ENCODE measurements at places on chromosomes 5 and 9. TPM values are rescaled to one million over a fixed set of nuclear protein-coding genes. Genes with fewer than 3 reads are reported as not detected.

SHISAL2B gene
- not detected for polyA plus RNA-seq

ISL1 gene
- polyA plus RNA-seq, result not detected

- DNase-seq, result no peak
Measured at GRCh38 chr9:22039258-22039657, 30.2 kb upstream of the CDKN2B start.

DNA sequence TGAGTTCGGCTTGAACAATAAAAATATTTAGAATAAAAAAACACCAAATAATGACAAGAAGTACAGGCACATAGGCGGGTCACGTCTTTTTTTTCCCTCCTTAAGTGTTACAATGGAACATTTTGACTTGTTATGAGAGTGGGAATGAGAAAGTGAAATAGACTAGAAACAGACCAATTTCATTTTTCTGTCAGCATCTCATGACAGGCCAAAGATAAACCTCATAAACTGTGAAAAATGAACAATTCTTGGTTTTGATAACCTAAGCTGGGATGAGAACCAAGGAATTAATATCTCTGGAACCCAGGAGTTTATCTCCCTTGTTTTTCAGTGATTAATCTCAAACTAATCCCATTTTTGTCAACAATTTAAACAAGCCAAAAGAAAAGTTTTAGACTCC, 299.5 kb downstream of the SLIT3 start:
- no peak for DNase-seq

CSF1R gene
- polyA plus RNA-seq, result 0.09 TPM

DNA sequence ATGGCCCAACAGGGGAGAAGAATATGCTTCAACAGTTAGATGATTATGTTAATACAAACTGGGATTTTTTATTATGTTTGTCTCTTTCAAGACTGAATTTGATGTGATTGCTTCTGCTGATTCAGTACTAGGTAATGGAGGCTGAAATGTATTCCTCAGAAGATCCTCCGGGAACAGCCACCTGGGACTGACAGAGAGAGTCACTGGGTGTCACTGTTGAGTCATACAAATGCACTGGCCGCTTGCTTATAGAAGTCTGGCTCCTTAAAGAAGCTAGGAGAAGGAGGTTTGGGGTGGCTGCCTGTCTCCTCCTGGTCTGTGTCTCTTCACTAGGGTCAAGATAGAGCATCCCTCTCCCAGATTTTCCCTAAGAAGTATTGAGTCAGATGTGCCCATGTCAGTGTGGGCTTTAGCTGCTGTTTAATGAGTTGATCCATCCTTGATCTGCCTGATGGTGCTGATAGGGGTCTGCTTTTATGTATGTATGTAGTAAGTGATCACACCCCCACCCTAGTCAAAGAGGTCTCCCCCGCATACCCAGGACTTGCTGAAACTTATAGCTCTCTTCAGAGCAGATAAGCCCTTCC, 773.4 kb downstream of the BRINP1 start:
- DNase-seq, result no peak

DNA sequence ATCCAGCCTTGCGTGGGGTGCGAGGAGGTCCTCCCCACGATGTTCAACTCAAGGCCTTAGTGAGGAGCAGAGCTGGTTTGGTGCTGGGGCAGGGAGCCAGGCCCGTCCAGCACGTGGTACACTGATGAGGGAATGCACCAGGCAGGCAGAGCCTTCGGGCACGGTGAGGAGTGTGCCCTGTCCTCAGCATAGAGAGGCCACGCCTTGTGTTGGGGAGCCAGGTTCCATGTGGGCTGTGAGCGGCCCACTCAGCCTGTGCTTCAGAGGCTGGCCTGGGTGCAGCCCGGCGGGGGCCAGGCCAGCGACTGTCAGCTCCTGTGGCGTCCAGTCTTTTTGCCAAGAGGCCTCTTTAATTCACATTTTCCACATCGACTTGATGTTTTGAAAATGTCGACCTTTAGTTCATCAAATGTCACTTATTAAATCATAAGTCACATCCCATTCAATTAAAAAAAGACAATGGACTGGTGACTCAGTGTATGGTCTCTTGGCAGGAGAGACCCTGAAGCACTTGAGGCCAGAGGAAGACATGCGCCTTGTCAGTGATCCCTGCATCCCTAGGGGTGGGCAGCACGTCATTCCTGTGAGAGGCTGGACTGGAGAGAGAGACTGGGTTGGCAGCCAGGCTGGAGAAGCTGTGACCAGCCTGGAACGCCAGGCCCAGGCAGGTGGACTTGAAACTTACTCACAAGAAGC, 21.7 kb downstream of the ERGIC1 start:
- DNase-seq, result no peak
